ENCODE measurements at places on chromosomes 7 and 10. TPM values are rescaled to one million over a fixed set of nuclear protein-coding genes. Genes with fewer than 3 reads are reported as not detected.

- DNase-seq = no peak
These were observed 89.0 kb upstream of the PPP2R2D start for GRCh38 chr10:131811630-131812403.

The ASB13 gene
- total RNA-seq = 50.5 TPM

GRCh38 chr10:28993056-28993455 lies 295.8 kb upstream of the LYZL1 start:
- no peak for DNase-seq

DNA sequence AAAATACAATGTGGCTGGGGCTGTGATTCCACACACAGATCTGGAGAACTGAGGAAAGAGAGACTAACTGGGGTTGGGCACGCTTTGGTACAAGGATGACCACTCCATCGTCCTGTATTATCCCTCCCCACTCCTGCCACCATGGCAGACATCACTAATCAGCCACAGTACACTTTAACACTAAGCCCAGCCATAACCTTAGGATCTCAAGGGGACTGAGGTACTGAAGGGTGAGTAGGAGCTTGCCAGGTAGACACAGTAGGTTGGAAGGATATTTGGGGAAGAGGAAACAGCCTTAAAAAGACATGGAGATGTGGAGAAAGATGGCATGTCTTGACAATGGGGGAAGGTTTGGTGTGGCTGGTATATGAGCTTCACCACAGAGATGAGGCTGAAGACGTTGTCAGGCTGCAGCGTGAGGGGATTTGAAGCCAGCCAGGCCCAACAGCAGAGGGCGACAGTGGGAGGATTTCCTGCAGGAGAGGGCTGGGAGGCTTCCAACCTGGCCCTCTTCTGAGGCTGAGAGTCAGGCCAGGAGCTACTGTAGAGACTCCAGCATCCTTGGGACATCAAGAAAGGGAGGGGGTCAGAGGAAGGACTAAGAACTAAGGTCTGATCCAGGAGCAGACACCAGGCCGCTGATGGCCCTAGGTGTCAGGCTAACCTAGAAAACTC lies 58.6 kb upstream of the COL13A1 start:
- peak; percentile 52 for DNase-seq

DNA sequence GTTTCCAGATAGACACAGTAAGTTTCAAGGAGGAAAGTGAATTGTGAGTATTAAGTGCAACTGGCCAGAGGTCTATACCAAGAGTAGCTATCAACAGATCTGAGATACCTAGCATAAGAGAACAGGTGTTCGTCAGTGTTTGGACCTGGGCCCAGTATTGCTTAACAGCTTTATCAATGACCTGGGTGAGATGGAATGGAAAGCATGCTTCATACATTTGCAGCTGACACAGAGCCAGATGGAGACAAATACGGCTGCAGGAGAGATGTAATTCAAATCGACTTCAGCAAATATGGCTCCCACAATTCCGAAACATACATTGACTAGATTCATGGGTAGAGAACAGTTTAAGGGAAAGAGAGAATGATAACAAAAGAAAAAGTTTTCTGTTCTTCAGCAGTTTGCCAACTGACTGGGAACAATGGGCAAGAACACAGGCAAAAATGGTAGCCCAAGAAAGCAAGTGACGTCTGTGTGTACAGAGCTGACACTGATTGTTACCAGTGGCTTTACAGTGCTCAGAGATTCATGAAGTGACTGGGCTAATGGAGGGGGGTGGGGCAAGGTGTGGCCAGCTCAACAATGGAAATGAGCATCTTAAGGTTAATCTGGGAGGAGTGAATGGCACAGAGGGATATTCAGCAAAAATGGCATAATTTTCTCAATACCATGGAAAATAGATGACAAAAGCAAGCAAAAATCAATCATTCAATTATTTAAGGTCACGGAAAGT lies 28.0 kb upstream of the COBL start:
- DNase-seq = no peak

DNA sequence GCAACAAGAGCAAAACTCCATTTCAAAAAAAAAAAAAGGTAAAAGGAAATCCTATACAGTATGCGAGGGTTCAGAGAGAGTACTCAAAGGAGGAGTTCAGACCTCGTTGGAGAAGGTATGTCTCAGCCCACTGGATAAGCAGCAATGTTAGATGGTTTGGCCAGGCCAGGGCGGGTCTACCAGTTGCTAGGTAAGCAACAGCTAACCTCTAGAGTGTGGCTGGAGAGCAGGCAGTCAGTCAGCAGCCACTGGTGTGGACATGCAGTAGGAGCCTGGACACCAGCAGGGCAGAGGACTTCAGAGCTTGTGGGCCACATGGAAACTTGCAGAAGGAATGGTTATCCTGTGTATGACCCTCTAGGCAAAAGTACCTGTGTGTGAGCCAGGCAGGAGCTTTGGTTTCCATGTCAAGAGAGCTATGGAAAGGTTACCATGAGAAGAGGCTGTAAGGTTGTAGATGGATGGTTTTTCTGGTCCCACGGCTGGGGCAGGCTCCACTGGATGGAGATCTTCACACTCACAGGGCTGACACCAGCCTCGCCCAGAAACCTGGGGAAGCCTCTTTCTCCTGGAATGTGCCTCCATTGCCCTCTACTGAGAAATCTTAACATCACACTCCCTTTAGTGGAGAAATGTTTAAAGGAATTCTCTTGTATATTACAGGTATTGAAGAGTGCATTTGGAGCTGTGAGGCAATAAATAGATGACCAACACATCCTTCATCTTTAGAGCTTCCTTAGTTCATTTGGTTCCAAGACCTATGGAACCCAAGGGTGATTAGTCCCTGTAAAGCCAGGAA lies 63.6 kb downstream of the CCDC186 start:
- no peak for DNase-seq
